ENCODE measurements at places on chromosomes 16 and 17.

DNA sequence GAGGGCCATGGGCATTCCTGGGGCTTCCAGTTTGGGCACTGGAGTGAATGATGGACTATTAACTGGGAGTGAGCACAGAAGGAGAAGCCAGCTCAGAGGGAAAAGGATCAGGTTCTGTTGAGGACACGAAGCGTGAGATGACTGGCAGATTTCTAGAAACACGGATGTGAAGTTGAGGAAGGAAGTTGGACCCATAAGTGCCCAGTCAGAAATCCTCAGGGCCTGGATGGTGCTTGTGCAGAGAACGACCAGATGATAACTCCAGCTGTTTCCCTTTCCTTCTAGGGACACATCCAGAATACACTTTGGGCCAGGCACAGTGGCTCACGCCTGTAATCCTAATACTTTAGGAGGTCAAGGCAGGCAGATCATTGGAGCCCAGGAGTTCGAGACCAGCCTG, 23.3 kb upstream of the ANKRD40CL start:
- no peak for DNase-seq

DNA sequence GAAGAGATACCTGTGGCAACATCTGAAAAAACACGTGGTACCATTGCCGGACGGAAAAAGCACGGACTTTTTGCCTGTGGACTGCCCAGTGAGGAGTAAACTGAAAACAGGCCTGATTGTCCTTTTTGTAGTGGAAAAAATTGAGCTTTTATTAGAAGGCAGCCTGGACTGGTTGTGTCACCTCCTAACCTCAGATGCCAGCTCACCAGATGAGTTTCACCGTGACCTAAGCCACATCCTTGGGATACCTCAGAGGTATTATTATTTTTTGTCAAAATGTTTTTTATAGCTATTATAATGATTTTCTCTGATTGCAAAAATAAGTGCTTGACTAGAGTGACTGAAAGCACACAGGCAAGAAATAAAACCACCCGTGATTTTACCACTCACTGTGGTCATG, 34.9 kb downstream of the RNF213 start:
- no peak for DNase-seq

DNA sequence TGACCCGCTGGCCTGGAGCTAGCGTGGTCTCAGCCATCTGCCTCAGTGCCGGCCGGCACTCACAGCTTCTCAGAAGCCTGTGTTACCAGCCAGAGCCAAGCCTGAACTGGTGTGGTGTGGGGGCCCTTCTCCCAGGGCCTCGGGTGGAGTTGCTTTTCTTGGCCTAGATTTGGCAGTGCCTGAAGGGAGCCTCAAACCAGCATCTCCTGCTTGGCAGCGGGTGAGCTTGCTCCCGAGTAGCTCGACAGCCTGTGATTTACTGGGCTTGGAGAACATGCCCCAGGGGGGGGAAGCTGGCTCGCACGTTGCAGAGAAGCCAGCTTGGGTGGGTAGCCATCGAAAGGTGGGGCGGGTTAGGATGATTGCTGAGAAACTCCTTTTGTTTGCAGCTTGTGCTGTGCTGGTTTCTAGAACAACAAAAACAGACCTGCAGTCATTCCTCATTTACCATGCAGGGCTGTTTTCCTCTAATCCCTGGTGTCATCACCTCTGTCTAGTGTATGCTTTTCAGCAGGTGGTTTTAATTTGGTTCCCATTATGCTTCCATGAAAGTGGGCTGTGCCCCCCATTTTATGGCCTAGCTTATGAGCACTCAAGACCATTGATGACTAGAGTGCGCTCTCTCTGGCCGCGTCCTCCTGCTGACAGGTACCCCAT, 42.2 kb downstream of the TBCD start:
- no peak for DNase-seq

DNA sequence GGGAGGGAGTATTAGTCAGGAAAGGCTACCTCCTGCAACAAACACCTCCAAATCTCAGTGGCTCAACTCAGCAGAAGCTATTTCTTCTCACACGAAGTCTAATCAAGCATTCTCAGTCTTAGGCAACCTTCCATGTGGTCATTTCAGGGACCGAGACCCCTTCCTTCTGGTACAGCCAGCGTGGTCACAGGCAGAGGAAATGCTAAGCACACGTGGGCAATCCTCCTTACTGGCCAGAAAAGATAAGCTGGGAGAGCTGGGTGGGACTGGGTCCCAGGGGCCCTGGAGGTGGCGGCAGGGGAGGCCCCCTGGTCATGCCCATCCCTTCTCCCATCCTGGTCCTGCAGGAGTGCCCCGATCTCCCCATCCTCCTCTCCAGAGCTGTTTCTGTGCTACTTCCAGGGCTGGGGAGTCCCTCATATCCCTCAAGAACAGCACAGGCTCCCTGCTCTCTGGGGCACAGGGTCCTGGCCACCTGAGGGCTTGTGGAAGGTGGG, 5.7 kb upstream of the CX3CL1 start:
- no peak for DNase-seq

DNA sequence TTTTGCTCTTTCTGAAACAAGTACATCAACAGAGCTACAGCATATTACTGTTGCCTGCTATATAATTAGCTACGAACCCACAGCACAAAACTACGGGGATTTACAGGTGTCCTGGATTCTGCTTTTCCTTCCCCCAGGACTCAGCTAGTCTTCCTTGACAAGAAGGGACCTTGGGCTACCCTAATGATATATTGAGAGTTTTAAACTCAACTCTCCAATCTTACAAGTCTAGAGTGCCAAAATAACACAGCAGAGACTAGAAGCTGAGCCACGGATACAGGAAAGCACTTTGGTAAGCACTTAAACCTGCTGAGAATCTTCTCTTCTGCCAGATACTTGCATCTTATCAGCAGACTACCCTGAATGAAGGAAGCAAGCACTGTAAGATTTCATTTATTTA, 161.4 kb upstream of the C17orf78 start:
- no peak for DNase-seq

- DNase-seq = peak; percentile 47
These were observed 16.5 kb downstream of the CNTNAP1 start for GRCh38 chr17:42698736-42699414.

DNA sequence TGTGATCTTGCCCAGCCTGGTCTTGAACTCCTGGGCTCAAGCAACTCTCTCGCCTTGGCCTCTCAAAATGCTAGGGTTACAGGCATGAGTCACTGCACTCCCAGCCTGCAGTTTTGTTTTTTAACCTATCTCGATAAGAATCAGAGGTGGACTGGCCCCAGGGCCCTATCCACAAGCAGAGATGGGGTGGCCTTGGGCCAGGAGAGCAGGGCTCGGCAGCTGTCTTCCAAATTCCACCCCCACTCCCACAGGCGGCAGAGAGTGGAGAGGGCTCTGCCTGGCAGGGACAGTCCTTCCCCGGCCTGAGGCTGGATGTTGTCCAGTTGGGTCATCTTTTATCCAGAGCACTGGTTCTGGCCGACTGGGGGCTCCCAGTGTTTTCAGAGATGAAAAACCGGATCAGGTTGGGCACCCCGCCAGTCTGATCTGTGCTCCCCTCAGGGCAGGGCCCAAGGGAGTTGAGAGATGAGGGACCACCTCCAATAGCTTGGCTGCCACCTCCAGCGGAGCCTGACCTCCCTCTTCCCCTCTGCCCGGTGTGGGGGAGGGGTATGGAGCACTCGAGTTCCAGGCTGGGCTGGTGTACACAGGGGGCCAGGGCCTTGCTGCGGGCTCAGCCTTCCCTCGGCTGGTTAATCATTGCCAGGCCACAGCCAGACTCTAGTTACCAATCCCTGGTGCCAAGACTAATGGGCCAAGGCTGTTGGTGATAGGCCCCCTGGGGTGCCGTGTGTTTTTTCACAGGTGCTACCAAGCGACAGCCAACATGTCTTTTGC, 30.3 kb upstream of the MYO15B start:
- DNase-seq = peak; percentile 90

DNA sequence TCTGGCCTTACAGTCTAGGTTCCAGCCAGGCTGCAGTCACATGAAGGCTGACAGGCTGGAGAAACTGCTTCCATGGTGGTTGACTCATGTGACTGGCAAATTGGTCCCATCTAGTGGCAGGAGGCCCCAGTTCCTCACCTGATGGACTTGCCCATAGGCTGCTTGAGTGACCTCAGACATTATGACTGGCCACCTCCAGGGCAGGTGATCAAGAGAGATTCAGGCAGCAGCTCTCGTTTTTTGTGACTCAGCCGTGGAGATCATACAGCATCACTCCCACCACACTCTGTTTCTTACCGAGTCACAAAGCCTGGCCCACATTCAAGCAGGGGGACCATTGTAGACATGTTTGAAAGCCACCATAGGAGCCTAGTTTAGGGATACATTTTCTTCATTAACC, 34.5 kb downstream of the SIAH1 start:
- no peak for DNase-seq

GRCh38 chr17:72975509-72975908, 117.0 kb downstream of the SLC39A11 start:
- no peak for DNase-seq

DNA sequence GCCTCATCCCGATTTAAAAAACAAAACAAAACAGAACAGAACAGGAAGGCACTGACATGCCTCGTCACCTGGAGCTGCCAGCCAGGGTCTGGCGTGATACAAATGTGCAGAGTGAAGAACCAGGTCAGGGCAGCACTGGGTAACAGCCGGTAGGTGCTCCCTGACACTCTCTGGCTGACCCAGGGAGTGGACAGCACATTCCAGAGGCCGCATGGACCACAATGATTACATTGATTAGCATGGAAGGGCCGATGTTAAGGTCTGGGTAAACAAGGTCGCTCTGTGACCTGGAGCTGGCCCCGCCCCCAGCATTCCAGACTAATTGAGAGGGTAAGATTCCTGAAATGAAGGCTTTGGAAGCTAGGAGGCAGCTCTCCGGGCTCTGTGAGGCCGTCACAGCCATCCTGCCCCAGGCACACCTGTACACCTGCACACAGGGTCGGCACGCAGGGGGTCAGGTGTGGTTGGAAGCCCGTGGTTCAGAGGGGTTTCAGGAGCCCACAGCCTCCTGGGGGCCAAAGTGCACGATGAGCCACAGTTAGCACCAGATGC, 21.4 kb downstream of the PIEZO1 start:
- no peak for DNase-seq

GRCh38 chr16:83579027-83579426, 228.8 kb upstream of the HSBP1 start:
- no peak for DNase-seq

DNA sequence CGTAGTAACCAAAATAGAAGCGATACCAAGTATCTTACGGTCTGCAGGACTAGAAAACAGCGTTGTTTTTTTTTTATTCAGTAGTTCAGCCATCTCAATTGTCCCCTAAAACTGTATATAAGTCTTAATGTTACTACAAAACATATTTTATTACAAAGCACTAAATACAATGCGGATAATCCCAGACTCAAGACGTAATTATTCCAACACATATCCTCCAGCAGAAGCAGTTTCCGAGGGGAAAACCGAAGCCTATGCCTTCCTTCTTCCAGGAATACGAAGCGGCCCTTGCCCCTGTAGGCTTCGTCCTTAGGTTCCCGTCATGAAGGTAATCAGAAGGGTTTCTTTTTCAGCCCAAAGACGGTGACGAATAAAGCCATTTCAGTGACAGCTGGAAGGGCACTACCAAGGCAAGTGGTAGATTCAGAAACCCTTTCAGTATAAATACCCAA, 2.3 kb downstream of the TMEM107 start:
- DNase-seq = no peak

DNA sequence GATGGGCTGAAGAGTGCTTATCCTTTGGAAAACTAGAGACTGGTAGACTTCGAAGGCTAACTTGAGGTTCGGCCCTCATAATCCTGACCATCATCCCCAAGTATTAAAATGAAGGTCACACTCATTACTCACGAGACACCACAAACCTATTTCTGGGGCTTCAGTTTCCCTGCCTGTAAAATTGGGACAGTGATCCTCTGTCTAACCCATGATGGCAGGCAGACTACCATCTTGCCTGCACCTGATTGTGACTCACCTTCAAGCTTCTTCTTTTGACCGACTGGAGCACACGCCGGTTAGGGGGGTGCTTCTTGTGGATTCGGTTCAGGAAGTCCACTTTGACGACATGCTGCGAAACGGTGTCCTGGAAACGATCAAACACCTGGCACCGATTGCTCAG, 14.2 kb upstream of the DHRS13 start:
- DNase-seq = no peak

- DNase-seq = no peak
These were observed 21.3 kb downstream of the CA4 start for GRCh38 chr17:60170835-60171752.

Data from myocyte (in vitro differentiated cells).